ENCODE measurements at places on chromosomes 3 and 15.
A peak's percentile ranks its signal among the peaks of the same experiment; 100 is the strongest.

- DNase-seq: no peak
Measured at GRCh38 chr3:35773417-35773816, 134.1 kb downstream of the ARPP21 start.

DNA sequence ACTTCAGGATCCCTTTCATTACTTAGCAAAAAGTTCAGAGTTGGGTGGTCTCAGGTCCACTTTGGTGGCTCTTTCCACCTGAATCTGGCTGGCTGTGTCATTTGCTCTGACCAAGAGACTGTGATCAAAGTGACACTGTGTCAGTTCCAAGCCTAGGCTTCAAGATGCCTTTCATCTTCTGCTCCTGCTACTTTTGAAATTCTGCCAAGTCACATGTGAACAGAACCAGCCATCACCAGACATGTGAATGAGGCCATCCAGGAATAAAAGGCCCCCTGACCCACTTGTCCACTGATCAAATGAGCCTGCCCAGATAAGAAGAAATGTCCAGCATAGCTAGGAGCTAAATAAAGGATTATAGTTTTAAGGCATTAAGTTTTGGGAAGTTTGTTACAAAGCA lies 132.2 kb downstream of the OSBPL10 start:
- DNase-seq: no peak

- DNase-seq: peak; percentile 98
Measured at GRCh38 chr3:38029400-38030125, at the start of gene PLCD1. Gene PLCD1, minus strand, starts transcription at chr3:38029642. Its CDS starts 103 bp downstream, at chr3:38029539.

DNA sequence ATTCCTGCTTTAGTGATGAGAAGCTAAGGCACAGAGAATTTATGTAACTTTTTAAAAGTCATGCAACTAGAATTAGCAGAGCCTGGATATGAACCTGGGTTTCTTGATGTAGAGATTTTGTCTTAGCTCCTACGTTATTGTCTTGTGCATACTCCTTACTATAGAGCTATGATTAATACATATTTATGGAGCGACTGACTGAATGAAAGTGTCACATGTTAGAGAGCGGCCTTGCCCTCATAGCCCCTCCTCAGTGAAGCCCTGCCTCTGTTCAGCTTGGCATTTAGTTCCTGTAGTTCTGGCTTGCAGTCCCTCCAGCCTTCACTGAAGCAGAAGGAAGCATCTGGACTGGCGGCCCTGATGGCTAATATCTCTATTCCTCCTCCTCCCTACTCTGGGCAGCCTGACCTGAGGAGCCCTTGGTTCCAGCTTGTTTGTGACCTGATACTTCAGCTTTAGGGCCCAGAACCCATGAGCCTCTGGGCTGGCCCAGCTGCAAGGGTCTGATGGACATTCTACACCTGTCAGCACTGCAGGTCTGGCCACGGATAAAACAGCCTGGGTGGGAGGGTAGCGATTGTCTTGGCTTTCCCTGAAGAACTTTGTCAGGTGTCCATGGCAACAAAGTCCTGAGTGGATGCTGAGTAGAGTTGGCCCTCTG lies 13.4 kb upstream of the AGBL1 start:
- no peak for DNase-seq

DNA sequence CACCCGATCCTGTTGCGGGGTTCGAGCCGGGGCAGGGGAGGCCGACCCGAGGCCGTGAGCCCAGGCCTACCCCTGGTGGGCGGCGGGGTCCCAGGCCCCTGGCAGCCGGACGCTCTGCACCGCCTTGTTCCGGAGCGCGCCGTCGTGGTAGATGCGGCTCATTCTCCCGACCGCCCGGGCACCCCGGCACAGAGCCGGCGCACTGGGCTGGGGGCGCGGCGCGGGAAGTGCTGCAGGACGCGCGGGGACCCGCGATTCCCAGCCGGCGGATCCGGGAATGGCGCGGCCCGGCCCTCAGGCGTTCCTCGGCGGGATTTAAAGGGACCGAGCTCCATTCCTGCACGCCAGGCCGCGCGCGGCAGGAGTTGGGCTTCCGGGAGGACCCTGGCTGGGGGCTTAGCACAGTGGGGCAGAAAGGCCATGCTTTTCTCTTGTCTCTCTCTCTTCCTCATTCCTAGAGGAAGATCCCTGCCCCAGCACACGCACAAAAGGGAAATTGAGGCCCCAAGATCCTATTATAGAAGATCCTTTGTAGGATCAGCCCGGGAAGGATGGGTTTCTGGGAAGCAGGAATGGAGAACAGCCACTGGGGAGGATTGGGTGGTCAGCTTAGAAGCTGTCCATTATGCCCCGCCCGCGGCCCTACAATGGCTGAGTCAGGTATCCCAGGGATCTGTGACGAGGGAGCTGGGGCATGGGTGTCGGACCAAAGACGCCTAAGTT lies at the start of gene ARPIN:
TSS of gene ARPIN (minus strand) at position 279 of the 723 bp plus-strand sequence. CDS start at position 162, 117 bp downstream.
- peak; percentile 86 for DNase-seq

- no peak for DNase-seq
Measured at GRCh38 chr3:169615833-169616232, 47.7 kb downstream of the MECOM start.

- peak; percentile 2 for DNase-seq
Measured at GRCh38 chr3:84125201-84125721, 833.5 kb upstream of the CADM2 start.

- DNase-seq: no peak
Measured at GRCh38 chr3:60435941-60436650, 815.2 kb downstream of the FHIT start.

DNA sequence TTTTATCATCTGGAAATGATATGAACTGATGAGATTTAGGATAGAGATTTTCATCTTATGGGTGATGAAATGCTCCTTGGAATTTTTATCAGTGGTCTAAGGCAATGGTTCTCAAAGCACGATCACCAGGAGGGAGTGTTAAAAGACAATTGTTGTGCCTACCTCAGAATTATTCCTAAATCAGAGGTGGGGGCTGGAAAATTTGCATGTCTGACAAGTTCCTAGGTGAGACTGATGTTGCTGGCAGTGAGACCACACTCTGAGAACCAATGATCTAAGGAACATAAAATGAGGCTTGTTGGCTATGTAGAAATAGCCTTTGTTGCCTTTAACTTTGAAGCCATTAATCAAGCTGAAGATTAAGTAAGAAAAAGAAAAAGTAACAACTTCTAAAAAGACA lies 416.6 kb upstream of the AZI2 start:
- DNase-seq: no peak

DNA sequence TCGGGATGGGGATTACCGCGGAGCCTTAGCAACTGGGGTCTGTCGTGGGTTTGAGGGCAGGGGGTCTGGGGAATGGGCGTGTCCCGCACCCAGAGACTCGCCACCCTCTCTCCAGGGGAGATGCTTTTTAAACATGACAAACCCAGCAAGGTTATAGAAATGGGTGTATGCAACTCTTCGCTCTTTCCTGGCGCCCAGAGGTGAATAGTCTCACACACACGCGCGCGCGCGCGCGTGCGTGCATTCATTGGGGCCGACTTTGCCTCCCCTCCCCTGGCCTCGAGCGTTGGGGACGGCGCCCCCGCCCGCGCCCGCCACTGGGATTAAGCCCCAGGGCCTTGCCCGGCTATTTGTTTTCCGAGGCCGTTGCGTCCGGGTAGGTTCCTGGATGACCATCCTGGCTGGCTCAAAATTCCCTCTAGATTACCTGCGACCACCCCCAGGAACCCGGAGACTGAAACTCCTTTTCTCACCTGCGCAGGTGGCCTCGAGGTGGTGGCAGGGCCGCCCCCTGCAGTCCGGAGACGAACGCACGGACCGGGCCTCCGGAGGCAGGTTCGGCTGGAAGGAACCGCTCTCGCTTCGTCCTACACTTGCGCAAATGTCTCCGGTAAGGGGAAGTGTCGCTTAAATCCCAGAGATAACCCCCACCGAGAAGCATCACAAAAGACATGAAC lies 777 bp downstream of the GPR160 start:
- no peak for DNase-seq

GRCh38 chr3:12484983-12485327 lies 675 bp downstream of the TSEN2 start:
- no peak for DNase-seq

GRCh38 chr15:97087006-97087741 lies 756.7 kb downstream of the NR2F2 start:
- no peak for DNase-seq

DNA sequence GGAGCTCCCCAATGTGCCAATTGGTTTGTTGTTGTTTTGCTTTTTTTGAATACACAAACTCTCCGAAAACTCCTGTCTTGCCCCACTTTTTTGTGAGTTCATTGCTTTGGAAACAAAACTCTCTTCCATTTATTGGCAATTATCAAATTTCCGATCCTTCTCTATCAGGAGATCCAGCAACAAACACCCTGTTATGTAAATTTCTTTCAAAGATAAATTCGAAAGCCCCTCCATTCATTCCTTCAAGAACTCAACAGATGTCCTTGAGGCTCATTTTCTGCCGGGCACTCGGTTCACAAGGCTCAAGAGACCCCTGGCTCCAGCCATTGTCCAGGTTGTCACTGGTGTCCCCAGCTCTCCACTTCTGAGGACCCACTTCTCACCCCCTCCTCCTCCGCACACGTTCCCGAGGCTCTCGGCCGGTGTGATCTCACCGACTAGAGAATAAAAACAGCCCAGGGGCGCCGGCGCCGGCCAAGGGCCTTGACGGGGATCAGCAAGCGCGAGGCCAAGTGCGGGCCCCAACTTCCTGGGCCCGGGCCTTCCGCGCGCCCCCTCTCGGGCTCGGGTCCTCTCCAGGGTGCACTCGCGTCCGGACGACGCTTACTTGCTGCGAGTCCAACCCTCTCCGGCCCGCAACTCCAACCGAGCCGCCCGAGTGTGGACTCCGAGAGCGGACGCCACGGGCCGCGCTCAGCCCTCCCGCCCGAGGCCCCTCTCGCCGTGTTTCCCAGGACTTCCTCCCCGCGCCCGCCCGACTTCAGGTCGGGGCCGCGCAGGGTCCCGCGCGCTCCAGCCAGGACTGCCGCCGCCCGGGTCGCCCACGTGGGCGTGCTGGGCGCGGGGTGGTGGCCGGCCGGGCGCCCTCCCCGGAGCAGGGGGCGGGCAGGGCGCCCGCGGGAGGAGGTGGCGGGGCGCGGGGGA lies 533 bp upstream of the SMAD3 start:
- no peak for DNase-seq
